Occipital lobe (tissue), 3 donors: ENCODE measurements at places on chromosomes 1 and 21.

DNA sequence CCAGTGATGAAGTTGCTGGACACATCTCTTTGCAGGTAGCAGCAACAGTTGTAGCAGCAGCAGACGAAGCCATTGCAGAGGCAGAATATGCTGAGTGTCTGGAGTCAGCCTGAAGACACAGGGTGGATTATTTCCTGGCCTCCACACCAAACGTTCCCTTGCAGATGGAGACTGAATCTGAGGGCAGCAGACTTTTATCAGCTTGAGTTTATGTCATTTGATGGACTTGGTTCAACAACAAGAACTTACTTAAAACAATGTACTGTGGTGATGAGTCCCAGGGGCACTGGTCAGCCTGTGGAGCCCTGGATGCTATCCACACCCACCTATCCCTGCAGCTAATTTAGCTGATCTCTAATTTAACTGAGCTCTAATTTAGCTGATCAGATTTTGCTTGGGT lies 17.1 kb upstream of the MPZL1 start:
- no peak for DNase-seq

GRCh38 chr1:108117945-108118902 lies 81.9 kb downstream of the SLC25A24 start:
- DNase-seq = no peak

- no peak for DNase-seq
Measured at GRCh38 chr1:5770981-5771765, 221.1 kb downstream of the NPHP4 start.

- no peak for DNase-seq
Measured at GRCh38 chr1:203201516-203202205, 15.2 kb upstream of the CHI3L1 start.

DNA sequence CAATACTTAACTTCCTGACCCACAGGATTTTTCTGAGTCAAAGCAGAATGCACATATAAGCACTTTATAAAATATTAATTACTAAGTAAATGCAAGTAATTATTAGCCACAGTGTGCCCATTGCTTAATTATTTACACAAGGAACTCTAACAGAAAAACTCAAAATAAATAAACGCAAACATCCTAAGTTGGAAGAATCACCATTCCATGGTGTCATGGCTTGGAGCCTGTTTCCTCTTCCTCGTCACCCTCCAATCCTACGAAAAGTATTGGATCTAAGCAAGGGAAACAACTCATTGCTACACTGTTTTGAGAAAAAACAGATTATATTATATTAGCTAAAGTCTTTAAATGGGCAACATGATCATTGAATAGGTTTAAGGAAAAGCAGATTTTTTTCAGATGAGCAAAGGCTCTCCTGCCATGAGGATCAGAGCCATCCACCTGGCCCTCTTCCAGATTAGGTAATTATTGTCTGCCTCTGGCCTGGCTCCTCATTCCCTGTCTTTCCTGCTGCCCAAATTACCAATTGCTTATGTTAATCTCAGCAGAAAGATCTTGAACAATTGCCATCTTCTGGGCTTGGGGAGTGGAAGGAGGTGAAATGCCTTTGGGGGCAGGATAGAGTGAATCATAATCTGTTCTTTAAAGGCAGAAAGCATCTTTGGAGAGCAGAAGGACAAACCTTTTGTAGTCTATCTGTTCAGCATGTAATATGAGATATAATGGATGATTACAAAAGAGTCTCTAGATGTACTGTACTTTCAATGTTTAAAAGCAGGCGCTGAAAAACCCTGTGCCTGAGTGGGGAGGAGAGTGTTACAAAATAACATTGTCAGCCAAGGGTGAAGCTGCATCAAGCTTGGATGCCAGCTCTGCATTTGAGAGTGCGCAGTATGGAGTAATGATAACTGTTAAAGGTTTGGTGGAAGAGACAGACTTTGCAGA lies 121.2 kb downstream of the DUSP10 start:
- DNase-seq = no peak

GRCh38 chr21:39852021-39852721 lies 15.1 kb upstream of the PCP4 start:
- no peak for DNase-seq

DNA sequence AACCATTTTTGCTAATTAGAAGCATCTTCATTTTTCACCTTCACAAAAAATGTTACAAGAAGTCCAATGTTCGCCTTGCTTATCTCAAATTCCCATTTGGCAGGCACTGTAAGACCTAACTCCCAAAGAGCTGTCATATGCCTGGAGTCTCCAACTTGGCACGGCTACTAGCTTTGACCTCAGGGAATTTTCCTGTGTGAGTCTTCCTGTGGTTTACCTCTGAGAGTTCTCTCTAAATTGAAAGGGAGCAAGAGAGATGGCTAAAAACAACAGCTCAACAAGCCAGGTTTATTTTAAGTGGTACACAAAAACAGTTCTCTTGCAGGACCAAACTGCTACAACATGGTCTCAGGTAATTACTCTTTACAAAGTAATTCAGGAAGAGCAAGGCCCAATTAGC lies 756.0 kb upstream of the ADGRL2 start:
- DNase-seq = no peak

DNA sequence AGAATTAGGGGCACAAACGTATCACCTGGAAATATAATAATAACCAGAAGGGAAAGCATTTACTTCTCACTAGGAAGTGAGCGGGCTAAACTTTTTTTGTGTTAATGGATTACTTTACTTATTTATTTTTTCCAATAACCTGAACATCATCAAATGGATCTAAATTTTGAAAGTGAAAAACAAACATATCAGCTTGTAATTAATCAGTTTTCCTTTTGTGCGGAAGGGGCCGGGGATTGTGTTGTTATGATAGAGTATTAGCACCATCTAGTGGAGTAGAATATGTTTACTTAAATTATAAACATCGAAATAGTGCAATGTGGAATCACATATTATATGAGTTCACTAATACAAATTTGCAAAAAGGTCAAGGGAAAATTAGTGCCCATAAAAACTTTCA lies 9.0 kb downstream of the CFH start:
- DNase-seq = no peak

GRCh38 chr1:243945727-243946126 lies 95.7 kb upstream of the AKT3 start:
- no peak for DNase-seq

DNA sequence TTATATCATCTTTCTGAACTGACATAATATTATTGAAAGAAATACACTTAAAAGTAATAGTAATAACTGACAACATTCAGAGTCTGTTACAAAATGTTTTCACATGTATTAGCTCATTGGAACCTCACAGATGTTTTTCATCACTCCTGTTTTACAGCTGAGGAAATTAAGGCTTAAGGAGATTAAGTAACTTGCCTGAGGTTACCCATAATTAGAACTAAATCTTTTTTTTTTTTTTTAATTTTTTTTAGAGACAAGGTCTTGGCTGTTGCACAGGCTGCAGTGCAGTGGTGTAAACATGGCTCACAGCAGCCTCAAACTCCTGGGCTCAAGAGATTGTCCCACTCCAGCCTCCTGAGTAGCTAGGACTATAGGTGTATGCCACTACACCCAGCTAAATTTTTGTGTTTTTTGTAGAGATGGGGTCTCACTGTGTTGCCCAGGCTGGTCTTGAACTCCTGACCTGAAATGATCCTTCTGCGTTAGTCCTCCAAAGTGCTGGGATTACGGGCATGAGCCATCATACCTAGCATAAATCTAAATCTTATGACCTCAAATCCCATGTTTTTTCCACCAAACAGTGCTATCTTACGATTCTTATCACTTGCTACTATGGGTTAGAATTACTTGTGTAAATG lies 64.7 kb upstream of the MACF1 start:
- DNase-seq = no peak

- DNase-seq = no peak
Measured at GRCh38 chr1:99619583-99619982, 26.3 kb upstream of the PALMD start.

DNA sequence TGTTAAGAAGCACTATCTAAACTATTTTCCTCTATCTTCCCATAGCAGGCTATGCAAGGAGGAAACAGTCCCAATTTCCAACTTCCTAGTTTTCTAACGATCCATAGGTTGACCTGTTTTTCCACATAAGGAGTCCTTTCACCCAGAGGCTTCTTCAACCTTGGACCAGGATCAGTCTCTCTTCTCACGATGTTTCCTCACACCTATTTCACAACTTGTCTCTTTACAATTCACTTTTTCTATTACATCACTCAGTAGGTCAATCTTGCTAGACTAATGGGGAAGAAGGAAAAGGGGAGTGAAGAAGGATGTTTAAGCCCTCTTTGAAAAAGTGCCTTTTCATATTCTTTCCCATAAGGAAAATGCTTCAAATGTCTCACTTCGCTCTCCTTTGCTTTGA lies 15.9 kb downstream of the PALMD start:
- DNase-seq = no peak

GRCh38 chr1:50750021-50750619 lies 209.9 kb downstream of the FAF1 start:
- no peak for DNase-seq

DNA sequence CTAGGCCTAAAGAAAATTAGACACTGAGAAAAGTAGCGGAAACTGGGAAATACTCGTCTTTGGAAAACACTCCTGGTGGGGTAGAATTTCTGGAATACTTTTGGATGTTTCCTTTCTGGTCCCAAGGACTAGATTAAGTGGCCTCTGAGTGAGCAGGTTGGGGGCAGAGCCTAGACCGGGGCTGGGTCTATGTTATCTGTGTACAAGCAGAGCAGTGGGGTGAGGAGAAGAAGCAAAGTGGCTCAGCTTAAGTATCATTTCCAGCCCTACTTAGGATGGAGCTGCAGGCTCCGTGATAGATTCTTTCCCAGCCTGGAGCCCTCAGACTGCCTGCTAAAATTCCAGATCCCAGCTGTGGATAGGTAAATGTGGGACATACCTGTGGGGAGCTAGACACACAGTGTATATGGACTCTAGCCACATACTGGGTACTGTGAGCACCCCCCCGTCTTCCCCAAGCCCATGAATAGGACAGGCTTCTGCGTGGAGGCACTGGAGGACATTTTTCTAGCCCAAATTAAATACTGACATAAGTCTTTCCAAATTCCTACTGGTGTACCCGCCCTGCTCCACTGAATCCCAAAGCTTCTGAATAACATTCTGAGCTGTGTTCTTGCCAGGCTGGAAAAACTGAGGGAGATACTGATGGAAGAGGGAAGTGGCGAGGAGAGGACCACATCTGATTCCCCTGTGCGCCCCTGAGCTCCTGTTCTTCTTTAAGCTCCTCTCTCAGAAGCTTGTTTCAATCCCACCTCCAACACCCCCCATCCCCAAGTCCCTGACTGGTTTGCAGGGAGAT lies 6.8 kb downstream of the FMOD start:
- no peak for DNase-seq

DNA sequence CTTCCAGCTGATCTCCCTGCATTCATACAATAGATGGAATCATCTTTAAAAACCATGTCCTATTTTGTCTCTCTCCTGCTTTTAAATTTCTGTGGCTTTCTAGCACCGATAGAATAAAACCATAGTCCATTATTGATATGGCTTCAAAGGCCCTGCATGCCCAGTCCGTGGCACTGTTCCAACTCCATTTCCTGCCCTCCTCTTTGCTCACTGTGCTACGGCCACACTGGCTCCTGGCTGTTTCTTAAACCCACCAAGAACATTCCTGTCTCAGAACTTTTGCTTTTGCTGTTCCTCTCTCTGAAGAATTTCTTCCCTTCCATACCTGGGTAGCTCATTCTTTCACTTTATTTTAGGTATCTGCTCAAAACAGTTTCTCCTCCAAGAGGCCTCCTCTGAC lies 7.2 kb downstream of the SLAMF1 start:
- DNase-seq = no peak

GRCh38 chr21:37742115-37742514 lies 174.1 kb downstream of the KCNJ6 start:
- DNase-seq = no peak

DNA sequence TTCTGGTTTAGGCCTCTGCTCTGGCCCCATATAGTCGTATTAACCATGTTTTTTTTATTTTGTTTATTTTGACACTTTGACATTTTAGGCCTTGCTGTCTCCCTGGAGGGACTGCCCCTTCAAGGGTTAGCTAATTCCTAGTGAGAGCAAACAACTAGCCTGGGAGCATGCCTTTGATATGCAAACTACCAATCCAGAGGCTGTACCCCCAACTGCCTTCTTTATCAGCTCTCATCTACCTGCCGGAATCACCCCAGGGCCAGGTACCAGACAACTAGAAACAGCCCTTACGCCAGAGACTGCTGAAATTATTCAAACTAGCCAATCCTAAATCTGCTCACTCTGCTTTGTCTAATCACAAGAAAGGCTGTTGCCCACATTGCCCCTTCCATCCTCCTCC lies 13.0 kb upstream of the ST6GALNAC5 start:
- no peak for DNase-seq

- DNase-seq = no peak
Measured at GRCh38 chr1:167517535-167518330, 596 bp downstream of the CD247 start.

GRCh38 chr1:7885513-7886404 lies 32.9 kb upstream of the UTS2 start:
- no peak for DNase-seq

- no peak for DNase-seq
Measured at GRCh38 chr1:69377507-69377906, 190.2 kb upstream of the LRRC7 start.

DNA sequence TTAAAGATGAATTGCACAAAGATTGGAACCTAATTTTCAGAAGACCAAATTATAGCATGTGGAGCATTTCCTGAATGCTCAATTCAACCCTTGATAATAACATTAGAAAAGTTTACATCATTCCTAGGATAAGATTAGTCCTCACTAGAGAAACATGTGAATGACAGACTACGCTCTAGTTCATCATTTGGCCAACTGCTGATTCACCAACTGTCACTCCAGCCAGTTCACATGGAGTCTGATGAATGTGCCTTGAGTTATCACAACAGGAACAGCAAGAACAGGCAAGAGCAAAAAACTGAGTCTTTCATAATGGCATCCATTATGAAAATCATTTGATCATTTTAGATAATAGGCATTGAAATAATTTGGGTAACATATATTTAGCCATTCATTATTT lies 415.9 kb downstream of the PTPRC start:
- DNase-seq = no peak

- no peak for DNase-seq
Measured at GRCh38 chr1:58842941-58843340, 59.1 kb upstream of the JUN start.

DNA sequence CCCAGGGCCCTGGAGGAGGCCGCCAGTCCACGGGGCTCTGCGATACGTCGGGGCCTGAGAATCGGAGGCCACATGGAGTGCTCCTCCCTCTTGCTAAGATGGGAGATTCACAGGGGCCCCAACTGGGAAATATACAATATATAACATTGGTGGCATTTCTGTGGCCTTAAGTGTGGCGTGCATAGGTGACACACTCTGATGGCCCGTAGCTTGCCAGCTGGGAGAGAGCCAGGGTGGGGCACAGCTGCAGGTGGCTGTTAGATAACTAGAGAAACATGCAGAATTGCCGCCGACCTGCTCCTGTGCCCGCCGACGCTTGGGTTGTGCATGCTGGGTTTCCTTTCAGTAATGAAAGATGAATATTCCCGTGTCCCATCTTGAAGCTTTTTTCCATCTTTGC lies 30.1 kb downstream of the UMODL1 start:
- DNase-seq = no peak

- no peak for DNase-seq
Measured at GRCh38 chr1:82400521-82400920, 599.8 kb downstream of the ADGRL2 start.

GRCh38 chr1:15523104-15524020 lies 653 bp downstream of the CASP9 start:
- DNase-seq = no peak

GRCh38 chr1:199551967-199552565 lies 475.4 kb upstream of the NR5A2 start:
- DNase-seq = peak; percentile 7
